Ecto neural progenitor cell (in vitro differentiated cells): ENCODE measurements at places on chromosomes 3 and 15.

DNA sequence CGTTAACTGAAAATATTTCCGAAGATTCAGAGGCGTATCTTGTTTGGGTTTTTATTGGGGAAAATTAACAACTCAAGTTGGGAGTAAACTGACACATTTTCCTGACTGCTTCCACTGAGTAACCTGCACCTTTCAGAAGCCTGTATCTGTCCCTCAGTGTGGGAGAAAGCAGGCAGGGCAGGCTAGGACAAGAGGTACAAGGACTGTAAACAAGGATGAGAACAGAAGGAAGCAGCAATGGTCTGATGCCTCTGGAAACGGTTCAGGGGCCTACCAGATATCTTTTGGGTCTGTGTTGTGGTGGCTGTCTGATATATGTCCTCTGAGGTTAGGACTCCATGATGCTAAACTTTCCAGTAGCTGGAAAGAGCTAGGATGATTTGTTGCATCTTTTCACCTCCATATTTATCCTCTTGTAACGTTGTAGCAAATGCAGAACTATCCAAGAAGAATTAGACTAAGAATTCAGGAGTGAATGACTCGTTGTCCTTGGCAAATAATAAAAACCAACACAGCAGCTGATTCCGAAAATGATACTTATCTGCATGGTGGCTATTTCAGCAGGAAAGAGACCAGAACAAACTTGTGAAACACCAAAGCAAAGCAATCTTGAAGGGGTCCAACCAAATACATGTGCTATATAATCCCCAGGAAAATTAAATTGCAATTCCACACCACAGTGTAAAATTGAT, 195.9 kb upstream of the ICE2 start:
- DNase-seq, result no peak

- DNase-seq, result no peak
Observed at GRCh38 chr3:132787616-132788300, 65.5 kb upstream of the NPHP3 start.

DNA sequence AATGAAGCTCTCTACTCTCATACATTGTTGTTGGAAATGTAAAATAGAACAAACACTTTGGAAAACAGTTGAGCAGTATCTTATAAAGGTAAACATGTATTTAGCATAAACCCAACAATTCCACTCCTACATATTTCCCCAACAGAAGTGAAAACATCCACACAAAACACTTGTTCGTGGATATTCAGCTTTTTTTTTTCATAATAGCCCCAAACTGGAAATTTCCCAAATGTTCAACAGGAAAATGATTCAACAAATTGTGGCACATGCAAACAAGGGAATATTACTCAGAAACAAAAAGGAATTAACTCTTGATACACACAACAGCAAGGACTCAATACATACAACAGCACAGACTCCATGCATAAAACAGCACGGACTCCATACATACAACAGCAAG, 28.5 kb downstream of the RFTN1 start:
- no peak for DNase-seq

GRCh38 chr15:35499723-35500122, 46.2 kb downstream of the DPH6 start:
- DNase-seq, result no peak

- DNase-seq, result no peak
Observed at GRCh38 chr3:171402281-171402680, 57.9 kb downstream of the TNIK start.
